ENCODE measurements at places on chromosomes 3 and 15.
A peak's percentile ranks its signal among the peaks of the same experiment; 100 is the strongest.

DNA sequence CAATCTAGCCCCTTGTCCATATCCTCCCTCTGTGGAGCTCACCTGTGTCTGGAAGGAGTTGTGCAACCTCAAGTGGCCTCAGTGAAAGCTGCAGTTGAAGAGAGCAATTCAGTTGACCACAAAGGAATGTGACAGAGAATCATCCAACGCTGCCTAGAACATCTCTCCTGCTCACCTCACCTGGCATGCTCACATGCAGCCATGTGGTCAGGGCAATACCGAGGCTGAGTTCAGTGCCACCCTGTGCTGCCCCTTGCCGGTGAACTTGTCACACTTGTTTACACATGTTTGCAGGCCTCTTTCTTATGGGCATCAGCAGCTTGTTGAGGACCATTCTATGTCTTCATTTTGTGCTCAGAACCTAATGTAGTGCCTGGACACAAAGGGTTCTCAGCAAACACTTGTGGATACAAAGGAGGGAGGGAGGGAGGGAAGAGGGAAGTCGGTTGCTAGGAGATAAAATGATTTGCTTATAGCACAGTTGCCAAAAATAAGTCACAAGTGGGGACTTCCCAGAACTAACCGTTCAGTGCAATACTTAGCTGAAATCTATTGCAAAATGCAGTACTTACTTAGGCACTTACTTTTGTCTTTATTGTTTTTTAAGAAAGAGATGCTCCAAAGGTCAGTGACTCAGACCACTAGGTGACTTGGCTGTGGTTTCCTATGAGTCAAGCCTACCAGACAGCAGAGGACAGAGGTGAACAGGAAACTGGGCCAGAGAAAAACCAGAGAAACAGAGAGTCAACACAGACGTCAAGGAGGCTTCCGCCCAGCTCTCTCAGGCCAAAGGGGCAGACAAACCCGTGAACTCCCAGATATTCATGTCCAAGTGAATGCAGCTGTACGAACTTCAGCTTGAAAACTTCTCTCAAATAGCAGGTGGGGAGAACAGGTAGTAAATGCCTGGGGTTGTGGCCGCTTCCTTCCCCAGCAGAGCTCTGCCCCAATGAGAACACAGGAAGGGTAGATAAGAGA lies 227.8 kb upstream of the CTNNB1 start:
- DNase-seq, result peak; percentile 14

DNA sequence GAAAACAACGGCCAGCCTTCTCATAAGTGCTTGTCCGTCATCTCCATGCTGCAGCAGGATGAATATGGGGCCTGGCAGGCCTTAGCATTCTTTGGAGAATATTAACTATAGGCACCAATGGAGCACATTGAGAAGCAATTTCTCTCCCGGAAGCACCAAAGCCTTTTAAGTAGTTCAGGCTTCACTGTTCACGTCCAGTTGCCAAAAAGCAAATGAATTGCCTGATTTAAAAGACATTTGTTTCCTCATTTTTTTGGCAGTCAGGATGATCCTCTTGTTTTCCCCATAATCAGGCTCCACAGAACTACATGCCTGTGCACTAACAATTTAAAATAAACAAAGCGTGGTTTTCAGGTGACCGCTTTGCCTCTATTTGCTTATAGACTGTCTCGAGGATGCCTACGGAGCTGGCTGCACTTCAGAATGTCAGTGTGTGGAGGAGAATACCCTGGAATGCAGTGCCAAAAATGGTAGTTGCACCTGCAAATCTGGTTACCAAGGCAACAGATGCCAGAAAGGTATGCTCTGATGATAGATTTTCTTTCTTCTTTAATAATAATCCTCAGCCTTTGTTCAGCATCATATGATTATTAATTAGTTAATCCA lies 725.2 kb upstream of the GOLIM4 start:
- no peak for DNase-seq

- DNase-seq, result no peak
Observed at GRCh38 chr3:98670020-98670419, 76.6 kb upstream of the CPOX start.

GRCh38 chr3:44568561-44568960 lies 13.6 kb downstream of the ZKSCAN7 start:
- no peak for DNase-seq

DNA sequence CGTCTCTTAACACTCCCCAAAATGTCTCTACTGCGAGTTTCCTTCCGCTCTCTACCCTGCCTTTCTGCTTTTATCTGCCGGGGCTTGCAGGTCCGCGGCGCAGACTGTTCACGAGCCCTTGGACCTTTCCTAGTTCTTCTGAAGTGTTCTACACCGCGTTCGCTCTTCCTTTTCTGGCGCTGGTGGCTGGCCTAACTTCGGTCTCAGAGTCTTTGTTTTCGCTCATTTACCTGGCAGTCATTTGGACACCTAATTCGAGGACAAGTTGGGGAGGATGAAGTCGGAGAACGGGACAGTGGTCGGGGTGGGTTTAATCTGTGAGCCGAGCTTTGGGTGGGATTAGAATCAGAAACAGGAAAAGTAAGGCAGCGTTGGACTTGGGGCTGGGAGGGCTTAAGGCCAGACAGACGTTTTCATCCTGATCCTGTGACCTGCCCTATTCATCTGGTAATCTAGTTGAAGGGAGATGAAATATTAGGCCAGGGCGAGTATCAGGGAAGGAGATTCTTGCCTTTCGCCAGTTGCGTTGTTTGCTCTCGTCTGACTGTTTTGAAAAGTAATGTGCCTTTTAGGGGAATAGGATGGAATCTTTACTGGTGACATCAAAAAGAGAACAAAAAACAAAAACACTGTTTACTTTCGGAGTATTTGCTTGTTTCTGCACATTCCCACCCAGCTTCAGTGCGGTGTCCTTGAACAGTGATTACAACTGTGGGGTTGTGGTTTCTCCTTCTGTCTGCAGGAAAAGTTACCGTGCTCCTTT lies 1.8 kb downstream of the DIPK2A start:
- DNase-seq, result peak; percentile 89

DNA sequence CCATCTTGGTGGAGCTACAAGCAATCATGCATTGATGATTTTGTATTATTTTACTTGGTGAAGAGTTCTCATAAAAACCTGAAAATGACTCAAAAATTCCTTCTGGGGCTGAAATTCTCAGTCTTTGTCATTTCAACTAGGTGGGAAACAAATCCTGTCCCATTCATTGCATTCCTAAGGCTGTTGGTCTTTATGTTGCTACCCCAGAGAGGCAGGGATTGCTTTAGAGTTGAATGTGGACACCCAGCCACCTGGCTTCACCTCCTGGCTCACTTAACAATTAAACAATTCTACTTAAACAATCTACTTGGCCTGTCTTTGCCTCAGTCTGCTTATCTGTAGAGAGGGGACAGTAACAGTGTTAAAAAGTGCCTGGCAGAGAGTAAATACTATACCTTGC lies 117.3 kb upstream of the UBE3A start:
- DNase-seq, result no peak

GRCh38 chr15:27642981-27643380 lies 456.1 kb downstream of the OCA2 start:
- no peak for DNase-seq

- DNase-seq, result no peak
Observed at GRCh38 chr15:42102646-42103235, 8.4 kb upstream of the PLA2G4D start.

DNA sequence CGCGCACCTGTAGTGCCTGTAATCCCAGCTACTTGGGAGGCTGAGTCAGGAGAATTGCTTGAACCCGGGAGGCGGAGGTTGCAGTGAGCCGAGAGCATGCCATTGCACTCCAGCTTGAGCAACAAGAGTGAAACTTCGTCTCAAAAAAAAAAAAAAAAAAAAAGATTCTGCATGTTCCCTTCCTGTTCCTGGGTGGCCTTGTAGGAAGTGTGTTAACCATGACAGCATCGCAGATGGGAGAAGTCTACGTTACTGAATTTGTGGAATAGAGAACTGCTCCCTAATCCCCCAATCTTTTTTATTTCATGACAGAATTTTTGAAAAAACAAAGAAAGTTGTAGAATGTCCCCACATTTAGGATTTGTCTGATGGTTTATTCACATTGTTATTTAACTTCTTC lies 45.4 kb downstream of the FOXL2 start:
- no peak for DNase-seq

DNA sequence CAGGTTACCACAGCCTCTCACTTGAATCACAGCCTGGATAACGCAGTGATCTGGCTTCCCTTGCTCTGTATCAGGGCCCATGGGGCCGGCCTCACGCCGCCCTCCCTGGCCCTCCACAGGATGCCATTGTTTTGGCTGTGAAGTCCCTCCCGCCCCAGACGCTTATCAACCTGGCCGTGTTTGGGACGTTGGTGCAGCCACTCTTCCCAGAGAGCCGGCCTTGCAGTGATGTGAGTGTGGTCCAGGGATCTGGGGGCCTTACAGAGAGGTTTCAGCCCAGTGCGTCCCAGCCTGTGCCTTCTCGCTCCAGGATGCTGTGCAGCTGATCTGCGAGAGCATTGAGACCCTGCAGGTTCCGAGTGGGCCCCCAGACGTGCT lies 6.6 kb downstream of the VWA5B2 start:
- no peak for DNase-seq

GRCh38 chr3:162632672-162633071 lies 1136.1 kb downstream of the OTOL1 start:
- no peak for DNase-seq

- no peak for DNase-seq
Observed at GRCh38 chr3:14518893-14519292, 21.2 kb downstream of the GRIP2 start.

DNA sequence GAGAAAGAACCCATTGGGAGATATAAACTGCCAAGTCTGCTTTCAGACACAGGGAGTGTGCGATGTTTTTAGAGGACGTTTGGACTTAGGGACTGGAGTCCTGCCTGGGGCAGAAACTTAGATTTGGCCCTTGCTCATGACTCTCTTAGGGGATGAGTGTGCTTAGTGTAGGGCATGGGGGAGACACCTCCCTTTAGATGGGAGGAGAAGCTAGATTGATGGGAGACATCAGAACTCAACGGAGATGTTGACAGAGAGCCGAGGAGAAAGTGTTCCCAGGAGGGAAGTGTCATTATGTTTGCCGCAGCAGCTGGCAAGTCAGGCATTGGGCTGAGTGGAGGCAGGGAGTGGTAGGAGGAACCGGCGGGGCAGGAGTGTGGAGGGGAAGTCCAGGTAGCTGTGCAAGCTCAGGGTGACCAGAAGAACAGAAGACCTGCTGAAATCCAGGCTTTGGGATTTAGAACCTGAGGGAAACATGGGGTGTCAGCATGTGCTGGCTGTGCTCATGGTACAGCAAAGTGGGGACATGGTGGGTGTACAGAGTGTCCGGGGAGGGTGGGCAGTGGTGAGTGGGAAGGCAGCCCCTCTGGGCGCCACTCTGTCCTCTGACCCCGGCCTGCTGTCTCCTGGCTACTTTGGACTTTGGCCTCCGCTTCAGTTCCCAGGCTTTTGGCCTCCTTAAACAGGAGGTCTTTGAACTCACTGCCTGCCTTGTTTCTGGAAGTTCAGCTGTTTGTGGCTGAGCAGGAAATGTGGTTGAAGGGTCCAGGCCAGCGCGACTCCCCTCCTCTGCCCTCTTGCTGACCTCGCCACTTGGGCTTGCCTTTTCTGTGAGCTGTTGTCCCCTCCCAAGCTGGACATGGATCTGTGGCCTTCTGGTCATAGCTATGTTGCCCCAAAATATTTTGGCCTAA lies 324.0 kb upstream of the LRRFIP2 start:
- DNase-seq, result no peak

GRCh38 chr3:116148881-116149851 lies 296.1 kb downstream of the LSAMP start:
- DNase-seq, result no peak

GRCh38 chr15:78925956-78926743 lies 18.7 kb downstream of the CTSH start:
- no peak for DNase-seq

- no peak for DNase-seq
Observed at GRCh38 chr15:67415181-67415580, 105.8 kb upstream of the C15orf61 start.

- DNase-seq, result no peak
Observed at GRCh38 chr15:72198356-72199204, 993 bp upstream of the GRAMD2A start.

DNA sequence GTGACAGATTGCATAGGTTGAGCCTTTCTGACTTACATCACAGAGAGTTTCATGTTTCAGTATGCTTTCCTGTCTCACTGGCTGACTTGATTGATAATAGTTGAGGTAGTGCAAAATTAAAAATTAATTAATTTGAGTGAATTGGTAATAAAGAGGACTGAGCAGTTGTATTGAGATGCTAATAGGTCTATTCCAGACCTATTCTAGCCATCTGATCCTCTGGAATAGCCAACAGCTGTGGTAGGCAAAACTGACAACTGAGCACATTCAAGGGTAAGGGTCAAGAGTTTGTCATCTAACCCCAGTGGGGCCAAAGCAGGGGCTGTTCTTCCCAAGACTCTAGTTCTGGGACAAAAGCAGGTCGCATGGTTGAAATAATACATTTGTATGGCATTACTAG lies 132.4 kb downstream of the EPHA3 start:
- no peak for DNase-seq

- DNase-seq, result no peak
Observed at GRCh38 chr3:160132226-160132625, 93.0 kb upstream of the C3orf80 start.

GRCh38 chr3:118527514-118528044 lies 507.1 kb downstream of the IGSF11 start:
- no peak for DNase-seq

DNA sequence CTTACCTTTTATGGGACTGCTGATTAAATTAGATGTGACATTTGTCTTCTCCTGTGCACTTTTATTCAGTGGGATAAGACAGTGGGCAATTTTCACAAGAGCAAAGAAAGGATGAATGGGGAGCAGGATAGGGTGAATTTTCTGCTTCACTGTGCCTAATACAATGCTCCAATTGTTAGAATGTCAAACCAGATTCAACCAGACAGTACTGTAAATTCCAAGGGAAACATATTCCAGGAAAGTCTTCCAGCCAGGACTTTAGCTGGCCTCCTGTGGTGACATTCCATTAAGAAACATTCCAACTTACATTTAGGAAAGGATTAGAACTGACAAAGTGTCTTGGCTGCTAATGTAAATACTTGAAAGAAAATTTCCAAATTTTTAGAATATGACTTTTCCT lies 100.1 kb upstream of the PROK2 start:
- DNase-seq, result no peak

GRCh38 chr15:61689067-61689466 lies 371.2 kb downstream of the VPS13C start:
- DNase-seq, result no peak

GRCh38 chr3:188899881-188900280 lies 271.9 kb upstream of the TPRG1 start:
- DNase-seq, result no peak

GRCh38 chr3:166372571-166373106 lies 535.4 kb upstream of the BCHE start:
- DNase-seq, result no peak

- DNase-seq, result peak; percentile 73
Observed at GRCh38 chr15:60520825-60521368, 42.0 kb upstream of the ICE2 start.

GRCh38 chr3:51257870-51258269 lies 127.2 kb upstream of the MANF start:
- DNase-seq, result no peak

DNA sequence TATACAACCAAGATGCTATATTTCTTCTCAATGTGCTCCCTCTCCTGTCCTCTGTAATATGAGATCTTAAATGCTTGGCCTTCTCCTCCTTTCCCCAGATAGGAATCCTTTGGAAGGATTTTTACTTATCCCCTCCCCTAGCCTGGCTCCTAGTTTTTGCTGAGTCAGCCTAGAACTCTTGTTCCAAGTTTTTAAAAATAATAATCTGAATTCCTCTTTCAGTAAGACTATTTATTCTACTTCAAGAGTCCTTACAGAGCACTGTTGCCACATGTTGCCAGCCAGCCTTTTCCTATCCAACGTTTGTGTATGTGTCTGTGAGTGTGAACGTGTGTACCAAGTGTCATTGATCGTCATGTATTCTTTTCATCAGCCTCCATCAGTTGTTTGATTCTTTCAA lies 11.0 kb upstream of the KCNMB2 start:
- DNase-seq, result no peak
